ENCODE measurements at places on chromosomes 11 and 22. TPM values are rescaled to one million over a fixed set of nuclear protein-coding genes. Genes with fewer than 3 reads are reported as not detected.

- DNase-seq: peak; percentile 17
Measured at GRCh38 chr22:25757686-25758085, 15.7 kb downstream of the MYO18B start.

RIMBP3B gene
- total RNA-seq: 0.29 TPM

- DNase-seq: peak; percentile 6
Measured at GRCh38 chr11:80297858-80298632, 857.2 kb upstream of the TENM4 start.

DNA sequence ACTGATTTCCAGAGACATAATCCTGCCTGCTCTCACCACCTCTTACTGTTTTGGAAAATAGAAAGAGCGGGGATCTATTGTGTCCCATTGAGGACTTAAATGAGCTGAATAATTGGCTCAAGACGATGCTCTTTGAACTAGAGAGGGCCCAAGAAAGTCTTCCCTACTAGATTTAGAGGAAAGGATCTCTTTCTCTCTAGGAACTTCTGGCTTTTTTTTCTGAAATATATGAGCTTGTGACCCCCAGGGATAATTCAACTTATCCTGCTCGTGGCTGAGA is 461.4 kb upstream of the KIRREL3 start:
- no peak for DNase-seq

- no peak for DNase-seq
Measured at GRCh38 chr11:91263496-91264365, 960.9 kb upstream of the FAT3 start.

DNA sequence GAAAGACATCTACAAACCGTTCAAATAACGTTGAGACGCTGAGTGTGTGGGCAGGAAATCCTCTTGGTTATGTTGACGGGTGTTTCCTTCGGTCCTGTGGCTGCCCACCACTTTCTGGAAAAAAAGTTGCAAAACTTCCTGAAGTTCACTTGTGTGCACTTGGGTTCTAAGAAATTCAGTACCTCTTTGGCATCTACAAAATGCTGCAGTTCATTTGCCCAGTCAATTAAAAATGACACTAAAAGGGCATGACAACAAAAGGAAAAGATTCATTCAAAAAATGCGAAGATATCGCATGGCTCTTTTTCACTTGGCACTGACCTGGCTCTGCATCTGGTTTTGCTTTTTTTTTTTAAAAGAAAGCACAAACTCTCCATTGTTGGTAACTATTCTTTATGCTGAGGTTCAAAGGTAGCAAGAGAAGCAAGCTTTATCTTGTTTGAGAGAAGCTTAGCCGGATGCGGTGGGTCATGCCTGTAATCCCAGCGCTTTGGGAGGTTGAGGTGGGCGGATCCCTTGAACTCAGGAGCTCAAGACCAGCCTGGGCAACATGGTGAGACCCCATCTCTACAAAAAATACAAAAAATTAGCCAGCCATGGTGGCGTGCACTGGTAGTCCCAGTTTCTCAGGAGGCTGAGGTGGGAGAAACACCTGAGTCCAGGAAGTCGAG is 10.6 kb upstream of the XBP1 start:
- no peak for DNase-seq

GRCh38 chr11:76824980-76825725 is 35.6 kb upstream of the ACER3 start:
- DNase-seq: peak; percentile 90

KCNE3 gene
- total RNA-seq: 1.8 TPM

DNA sequence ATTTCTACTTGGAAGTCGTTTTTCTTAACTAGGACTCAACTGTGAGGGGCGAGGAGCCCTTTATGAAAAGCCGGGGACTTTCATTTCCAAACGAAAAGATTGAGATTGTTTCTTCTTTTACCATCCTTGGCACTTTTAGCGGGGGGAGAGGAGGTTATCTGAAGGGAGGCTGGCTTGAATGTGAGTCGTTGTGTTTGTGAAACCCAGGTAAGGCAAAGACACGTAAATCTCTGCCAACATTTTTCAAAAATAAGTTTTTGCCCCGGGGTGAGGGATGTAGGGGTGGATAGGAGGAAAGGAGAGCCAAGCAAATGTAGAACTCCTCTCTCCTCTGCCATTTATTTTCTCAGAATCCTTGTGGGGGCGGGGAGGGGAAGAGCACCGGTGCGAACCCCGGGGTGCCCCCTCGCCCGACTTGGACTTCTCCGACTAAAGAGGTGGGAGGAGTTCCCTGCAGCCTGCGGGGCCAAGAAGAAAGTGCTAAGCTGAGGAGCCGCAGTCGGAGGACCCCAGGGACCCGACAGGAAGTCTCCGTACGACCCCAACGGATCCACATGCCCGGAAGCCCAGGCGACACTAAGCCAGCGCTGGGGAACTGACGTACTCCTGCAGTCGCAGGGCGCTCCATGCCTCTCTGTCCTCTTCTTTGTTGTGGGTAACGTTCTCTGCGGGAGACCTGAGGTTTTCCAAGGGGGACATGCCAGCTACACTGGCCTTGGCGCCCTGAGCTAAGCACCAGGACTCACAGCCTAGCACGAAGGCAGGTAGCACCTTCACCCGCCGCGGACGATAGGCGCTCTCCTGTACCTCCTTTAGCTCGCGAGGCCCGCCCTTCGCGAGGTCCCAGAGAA is 2.4 kb upstream of the WT1 start:
- DNase-seq: no peak

CEND1 gene
- not detected for total RNA-seq

GRCh38 chr22:23552573-23552972 is 27.5 kb downstream of the IGLL1 start:
- DNase-seq: no peak

DNA sequence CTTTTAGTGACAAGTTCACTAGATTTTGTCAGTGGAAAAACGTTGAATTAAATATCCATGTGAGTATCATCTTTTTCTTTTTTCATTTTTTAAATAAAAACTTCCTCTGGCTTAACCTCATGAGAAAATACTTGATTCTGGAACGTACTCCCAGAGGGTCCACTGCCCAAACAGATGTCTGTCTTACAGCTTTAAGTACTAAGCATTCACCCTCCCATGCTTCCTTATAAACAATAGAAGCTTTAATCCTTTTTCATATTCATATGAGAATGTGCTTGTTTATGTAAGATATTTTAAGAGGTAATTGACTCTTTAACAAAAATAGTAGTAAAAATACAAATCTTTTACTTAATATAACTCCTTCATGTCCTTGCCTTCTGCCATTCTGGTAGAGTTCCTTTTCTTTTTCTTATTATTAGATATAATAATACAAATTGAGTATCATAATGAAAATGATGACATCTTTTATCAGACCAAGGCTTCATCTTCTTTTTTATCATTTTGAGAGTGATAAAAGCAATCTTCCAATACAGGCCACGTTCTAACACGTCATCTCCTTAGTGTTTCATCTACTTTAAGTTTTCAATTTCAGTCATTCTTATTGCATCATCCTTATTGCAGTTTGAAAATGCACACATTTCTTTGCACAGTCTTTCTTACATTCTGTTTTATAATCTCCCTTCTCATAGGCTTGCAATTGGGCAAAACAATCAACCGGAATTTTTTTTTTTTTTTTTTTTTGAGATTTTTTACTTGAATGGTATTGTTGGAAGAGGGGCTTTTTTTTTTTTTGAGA is 69.5 kb upstream of the MYO18B start:
- DNase-seq: no peak

LMO1 gene
- total RNA-seq: not detected

DNA sequence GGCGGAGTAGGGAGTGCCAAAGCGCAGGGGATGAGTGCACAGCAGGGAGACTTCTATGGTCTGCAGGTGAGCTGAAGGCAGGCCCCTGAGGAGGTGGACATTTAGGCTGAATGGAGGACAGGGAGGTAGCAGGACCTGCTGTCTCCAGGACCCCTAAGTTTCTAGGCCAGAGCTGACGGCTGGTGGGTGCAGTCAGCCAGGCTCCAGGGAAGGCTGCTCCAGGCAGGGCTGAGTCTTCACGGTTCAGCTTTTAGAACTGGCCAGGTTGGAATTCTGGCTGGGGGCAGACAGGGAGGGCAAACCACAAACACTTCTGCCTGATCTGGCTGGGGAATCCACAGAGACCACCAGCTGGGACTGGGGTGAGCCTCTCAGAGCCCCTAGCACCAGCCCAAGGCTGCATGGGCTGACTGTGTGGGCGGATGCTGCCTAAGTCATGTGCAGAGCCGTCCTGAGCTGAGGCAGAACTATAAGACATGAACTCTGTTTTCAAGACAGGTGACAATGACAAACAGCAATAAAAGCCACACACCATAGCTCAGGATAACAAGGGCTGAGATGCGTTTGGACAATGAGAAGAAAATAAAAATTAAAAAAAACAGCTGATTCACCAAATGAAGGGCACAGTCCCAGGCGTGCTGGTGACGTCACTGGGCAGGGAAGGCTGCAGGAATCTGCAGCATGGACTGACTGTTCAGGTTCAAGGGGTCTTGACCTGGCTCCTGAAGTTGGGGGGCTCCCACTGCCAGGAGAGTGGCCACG is 10.4 kb upstream of the MALAT1 start:
- DNase-seq: no peak

- DNase-seq: no peak
Measured at GRCh38 chr22:28937206-28938025, 54.0 kb downstream of the ZNRF3 start.

DNA sequence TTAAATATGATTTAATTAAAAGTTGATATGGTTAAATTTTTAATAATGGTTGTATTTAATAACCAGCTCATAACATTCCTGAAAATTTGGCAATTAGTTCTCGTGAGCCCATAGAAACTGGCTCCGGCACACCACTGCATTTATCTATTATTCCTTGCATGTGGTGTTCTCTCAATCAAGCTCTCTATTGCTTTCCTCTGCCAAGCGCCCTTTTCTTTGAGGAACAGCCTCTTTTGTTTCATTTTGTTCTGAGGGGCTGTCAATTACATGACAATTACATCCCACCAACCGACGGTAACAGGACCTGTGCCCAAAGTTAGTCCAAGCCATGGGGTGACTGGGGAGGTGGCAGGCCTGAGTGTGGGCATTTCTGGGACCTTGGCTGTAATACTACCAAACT is 8.1 kb downstream of the C11orf91 start:
- DNase-seq: no peak

TRIM51G gene
- under 0.01 TPM for total RNA-seq

- peak; percentile 81 for DNase-seq
Measured at GRCh38 chr22:45334068-45334467, 24.3 kb downstream of the FAM118A start.

CRYBB3 gene
- not detected for total RNA-seq

- no peak for DNase-seq
Measured at GRCh38 chr11:121199516-121199915, 93.1 kb upstream of the SC5D start.

Data from osteoblast (primary cell).